Hematopoietic multipotent progenitor cell (in vitro differentiated cells): ENCODE measurements at places on chromosomes 1 and 21. TPM values are rescaled to one million over a fixed set of nuclear protein-coding genes. Genes with fewer than 3 reads are reported as not detected.
A peak's percentile ranks its signal among the peaks of the same experiment; 100 is the strongest.

UBXN10 gene
- 0.81 TPM for total RNA-seq

MTARC2 gene
- 0.27 TPM for total RNA-seq

- DNase-seq: no peak
These were observed 20.9 kb upstream of the HSD3B2 start for GRCh38 chr1:119394085-119394484.

THEM4 gene
- total RNA-seq: 18.3 TPM

DNA sequence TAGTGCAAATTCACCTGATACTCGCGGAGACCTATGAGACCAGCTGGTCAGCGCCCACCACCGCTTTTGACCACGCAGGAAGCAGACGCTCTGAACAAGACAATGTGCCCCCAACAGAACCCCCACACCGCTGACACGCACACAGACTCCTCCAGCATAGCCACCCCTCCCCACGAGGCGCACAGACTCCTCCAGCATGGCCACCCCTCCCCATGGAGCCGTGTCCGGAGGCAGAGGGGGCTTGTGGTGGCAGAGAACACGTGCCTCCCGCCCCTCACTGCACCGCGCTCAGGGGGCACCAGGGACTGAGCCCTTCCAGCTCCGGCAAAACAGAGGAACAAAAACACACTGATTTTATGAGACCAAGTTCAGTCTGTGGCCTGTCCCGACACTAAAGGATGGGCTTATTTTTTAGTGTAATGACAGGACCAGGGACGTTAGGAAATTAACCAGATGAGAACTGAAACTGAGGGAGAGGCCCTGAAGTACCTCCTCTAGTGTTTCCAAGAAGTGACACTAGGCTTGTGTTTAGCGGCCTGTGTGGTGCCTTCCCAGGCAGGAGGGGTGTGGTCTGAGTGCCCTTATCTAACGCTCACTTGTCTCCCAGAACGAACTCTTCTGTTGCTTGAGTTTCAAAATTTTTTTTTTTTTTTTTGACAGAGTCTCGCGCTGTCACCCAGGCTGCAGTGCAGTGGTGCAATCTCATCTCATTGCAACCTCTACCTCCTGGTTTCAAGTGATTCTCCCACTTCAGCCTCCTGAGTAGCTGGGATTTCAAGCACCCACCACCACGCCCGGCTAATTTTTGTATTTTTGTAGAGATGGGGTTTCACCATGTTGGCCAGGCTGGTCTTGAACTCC, 10.0 kb upstream of the AGPAT3 start:
- DNase-seq: peak; percentile 47

LAMC2 gene
- total RNA-seq: under 0.01 TPM

DNA sequence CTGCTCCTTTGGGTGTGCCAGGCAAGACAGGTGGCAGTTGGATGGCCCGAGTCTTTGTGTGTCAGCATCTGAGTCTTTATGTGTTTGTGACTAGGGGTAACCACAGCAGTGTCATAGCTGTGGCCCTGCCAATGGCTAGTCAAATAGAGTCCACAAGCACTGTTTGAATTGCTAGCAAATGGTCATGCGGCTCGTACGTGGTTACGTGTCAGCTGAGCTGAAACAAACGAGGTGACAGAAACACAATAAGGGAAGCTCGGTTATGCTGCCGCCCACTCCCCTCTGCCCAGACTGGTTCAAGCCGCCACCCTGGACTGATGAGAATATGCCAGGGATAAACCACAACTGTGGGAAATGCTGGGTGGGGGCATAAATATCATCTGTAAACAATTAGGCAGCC, 174.3 kb upstream of the LMO4 start:
- DNase-seq: no peak

GRCh38 chr1:233700338-233700737, 86.4 kb downstream of the KCNK1 start:
- no peak for DNase-seq

- DNase-seq: no peak
These were observed 27.5 kb upstream of the ZFP69B start for GRCh38 chr1:40422630-40423263.

- no peak for DNase-seq
These were observed 682.0 kb upstream of the B3GALT2 start for GRCh38 chr1:193868425-193868824.

DNA sequence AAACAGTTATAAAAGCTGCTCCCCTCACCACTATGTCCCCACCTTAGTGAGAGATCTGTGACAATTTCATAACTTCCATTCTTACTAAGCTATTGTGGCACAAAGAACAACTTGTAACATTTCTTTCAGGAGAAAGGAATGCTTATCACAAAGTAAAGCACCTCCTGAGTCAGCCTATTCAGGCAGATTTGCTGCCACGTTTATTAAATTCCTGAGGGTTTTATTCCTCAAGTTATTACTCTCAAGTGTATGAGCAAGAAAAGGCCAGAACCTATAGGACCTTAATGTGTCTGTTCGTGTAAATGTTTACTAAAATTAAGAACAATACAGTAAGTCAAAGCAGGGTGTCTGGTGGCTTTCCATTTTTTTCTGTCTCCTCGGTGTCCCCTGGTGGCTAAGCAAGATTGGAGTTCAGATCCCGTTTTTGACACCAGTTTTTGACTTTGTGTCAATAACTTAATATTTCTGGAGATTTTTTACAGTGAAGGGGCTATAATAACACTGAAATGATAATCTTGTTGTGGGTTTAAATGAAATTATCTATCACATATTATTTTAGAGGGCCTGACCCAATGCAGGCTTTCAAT, 1539.6 kb downstream of the BRINP3 start:
- peak; percentile 3 for DNase-seq

CD48 gene
- total RNA-seq: 18.0 TPM

DNA sequence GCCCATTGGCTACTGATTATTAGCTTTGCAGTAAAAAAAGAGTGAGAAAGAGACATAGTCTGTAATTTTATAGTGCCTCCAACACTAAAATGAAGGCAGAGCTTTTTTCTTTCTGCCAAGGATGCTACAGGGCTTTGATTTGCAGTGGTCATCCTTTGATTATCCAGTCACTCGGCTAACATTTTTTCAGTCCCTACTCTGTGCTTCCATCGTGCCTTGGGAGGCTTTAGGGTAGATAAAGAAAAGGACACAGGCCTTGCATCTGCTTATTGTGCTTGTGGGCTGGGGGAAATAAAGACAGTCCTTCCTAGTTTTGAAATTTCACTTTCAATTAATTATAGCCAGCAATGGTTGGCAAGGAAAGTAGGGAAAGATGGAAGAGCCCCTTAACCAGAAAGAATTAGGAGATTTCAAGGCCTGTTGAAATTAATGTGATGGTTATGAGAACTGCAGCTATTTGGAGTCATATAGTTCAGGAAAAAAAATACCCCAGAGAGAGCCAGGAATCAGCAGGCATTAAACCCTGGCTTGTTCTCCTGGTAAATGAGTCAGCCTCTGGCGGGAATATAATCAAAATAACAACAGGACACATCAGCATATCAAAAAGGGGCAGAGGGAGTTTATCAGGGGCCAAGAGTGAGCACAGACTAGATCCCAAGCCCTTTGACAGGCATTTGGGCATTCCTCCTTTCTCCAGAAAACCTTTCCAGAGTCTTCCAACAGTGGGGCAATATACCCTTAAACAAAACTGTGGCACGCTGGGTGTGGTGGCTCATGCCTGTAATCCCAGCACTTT, 27.4 kb downstream of the CACHD1 start:
- DNase-seq: no peak

PLA2G4A gene
- 6.5 TPM for total RNA-seq

CLDN19 gene
- total RNA-seq: under 0.01 TPM

GRCh38 chr1:100631015-100631551, 88.5 kb upstream of the VCAM1 start:
- no peak for DNase-seq

- no peak for DNase-seq
These were observed 11.4 kb downstream of the FAM89A start for GRCh38 chr1:231028682-231029081.

GRCh38 chr1:230073371-230074035, 6.5 kb downstream of the GALNT2 start:
- no peak for DNase-seq

TTC34 gene
- 0.27 TPM for total RNA-seq

DNA sequence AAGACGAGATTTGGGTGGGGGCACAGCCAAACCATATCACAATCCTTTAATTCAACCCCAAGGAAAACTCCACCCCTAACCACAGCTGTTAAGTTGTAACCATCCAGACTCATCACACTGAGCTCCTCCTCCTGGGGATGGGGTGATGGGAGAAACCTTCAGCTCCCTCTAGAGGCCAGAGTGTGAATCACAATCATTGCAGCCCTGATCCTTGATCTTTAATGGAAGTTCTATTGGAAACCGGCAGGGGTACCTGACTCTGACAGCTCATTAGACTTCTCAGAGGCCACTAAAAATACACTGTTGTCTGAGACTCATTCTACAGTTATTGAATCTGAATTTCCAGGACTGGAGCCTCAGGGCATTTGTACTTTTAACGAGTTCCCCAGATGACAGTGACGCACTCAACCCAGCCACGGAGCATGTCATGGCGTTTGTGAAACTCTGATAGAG, 127.2 kb downstream of the IGSF21 start:
- peak; percentile 33 for DNase-seq

DNA sequence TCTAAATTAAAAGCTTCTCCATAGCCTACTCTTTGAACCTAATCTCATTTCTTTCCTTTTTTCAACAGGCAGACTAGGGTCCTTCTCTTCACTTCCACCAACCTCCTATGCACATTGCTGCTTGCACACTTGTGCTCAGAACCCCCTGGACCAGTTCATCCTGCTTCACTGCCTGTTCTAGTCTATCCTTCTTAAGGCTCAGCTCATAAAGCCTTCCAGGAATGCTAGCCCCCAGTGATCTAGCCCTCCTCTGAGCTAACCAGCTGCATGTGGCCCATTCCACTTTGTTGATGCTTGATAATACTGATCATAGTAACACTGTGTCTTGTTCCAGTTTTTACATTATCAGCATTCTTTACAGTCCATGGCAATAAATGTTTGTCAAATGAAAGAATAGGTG, 22.9 kb upstream of the PHGDH start:
- DNase-seq: no peak

OPRD1 gene
- not detected for total RNA-seq

DNA sequence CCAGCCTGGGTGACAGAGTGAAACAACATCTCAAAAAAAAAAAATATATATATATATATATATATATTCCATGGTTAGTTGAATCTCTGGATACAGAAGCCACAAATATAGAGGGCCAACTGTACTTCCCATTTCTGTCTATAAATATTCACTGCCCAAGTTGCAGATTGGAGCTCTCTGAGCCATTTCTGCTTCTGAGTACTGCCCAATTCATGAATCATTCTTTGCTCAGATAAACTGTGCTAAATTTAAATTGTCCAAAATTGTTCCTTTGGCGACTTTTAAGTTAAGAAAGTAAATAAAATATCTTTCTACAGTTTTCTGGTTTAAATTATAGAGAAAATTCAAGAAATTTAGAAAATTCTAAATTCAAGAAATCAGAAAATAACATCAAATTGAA, 23.2 kb upstream of the C1orf146 start:
- no peak for DNase-seq

GRCh38 chr1:241447031-241447644, 72.4 kb downstream of the FH start:
- no peak for DNase-seq

GRCh38 chr1:58561633-58562032, 15.1 kb upstream of the OMA1 start:
- DNase-seq: no peak

CEP170 gene
- 72.7 TPM for total RNA-seq

- no peak for DNase-seq
These were observed 11.3 kb upstream of the LGR6 start for GRCh38 chr1:202182040-202182877.

ELF3 gene
- total RNA-seq: 1.3 TPM

GRCh38 chr1:226635456-226635941, 86.9 kb downstream of the STUM start:
- no peak for DNase-seq

- DNase-seq: no peak
These were observed 32.8 kb downstream of the MTARC1 start for GRCh38 chr1:220819467-220820026.

TENT5C gene
- 12.4 TPM for total RNA-seq

BOLA1 gene
- 28.3 TPM for total RNA-seq

DNA sequence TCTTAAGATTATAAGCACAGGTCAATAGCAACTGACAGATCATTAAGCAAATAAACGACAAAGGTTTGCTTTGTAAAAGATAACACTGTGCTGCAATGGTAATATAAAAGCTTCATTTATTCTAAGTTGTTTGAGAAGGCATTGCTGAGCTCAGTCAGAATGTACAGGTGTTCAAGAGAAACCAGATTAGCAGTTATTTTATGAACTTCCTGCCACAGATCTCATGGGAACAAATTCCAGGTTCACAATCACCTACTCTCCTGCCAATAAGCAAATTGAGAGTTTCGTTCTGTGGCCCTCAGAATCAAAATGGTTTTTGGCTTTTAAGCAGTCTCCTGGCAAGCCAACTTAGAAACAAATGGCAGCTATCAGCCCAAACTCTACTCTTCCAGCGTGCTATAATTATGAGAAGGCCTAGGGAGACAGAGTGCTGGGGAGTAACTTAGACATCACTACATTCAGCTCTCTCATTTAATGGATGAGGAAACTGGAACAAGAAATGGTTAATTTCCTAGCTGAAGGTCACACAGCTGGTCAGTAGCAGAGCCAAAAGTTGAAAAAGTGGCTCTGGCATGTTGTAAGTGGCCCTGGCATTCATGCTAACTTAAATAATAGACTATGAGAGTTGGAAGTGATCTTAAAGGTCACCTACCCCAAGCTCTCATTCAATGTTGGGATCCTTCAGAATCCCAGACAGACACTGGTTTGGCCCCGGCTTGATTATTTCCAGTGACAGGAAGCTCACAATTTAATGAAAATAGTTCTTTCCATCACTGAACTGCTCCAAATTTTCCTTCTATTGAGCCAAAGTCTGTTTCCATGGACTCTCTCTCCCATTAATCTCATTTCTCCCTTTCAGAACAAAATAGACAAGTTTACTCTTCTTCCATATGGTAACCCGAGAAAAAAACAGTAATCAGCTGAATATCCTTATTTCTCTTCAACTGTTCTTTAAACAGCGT, 82.6 kb upstream of the EDEM3 start:
- no peak for DNase-seq

CDCA8 gene
- 1.6 TPM for total RNA-seq

- DNase-seq: no peak
These were observed 352.4 kb upstream of the RUNX1 start for GRCh38 chr21:35401476-35401875.

DYRK3 gene
- total RNA-seq: 11.0 TPM
